Activated naive CD4-positive, alpha-beta T cell treated with anti-CD3 and anti-CD28 coated beads, Interleukin-2, amount 50 U/mL, for 16 hours (primary cell): ENCODE measurements at places on chromosomes 11 and 22.

GRCh38 chr11:33868647-33869461 lies 23.0 kb downstream of the LMO2 start:
- no peak for DNase-seq

- no peak for DNase-seq
Observed at GRCh38 chr22:46971099-46971763, 208.8 kb downstream of the TBC1D22A start.

- DNase-seq = no peak
Observed at GRCh38 chr11:114061048-114061680, 1.7 kb downstream of the ZBTB16 start.

- DNase-seq = no peak
Observed at GRCh38 chr22:25953919-25954318, 211.9 kb downstream of the MYO18B start.

GRCh38 chr11:88352139-88352538 lies 14.6 kb upstream of the CTSC start:
- no peak for DNase-seq

GRCh38 chr22:44057401-44057987 lies 33.4 kb downstream of the PARVB start:
- DNase-seq = no peak
